ENCODE measurements at places on chromosomes 3 and 15. TPM values are rescaled to one million over a fixed set of nuclear protein-coding genes. Genes with fewer than 3 reads are reported as not detected.

Gene DPPA2
- total RNA-seq = not detected

Gene ADPRH
- total RNA-seq = 7.8 TPM

Gene SLC9A9
- total RNA-seq = not detected

Gene TM4SF4
- 0.46 TPM for total RNA-seq

Gene BLOC1S6
- total RNA-seq = 52.0 TPM

Gene EPHB1
- total RNA-seq = 0.46 TPM

Gene MUC20
- total RNA-seq = not detected

Gene AQP9
- not detected for total RNA-seq

Gene PRSS50
- 0.13 TPM for total RNA-seq

Gene IGSF10
- 0.10 TPM for total RNA-seq

Gene TNIK
- total RNA-seq = 1.9 TPM

Gene KCNH8
- not detected for total RNA-seq

Gene CLDN18
- total RNA-seq = 0.08 TPM

Gene UNC13C
- total RNA-seq = not detected

Gene CPA3
- not detected for total RNA-seq

Gene COL8A1
- 0.13 TPM for total RNA-seq

Gene CLEC3B
- total RNA-seq = not detected

Gene GATA2
- 74.6 TPM for total RNA-seq

Gene PLA2G4E
- total RNA-seq = not detected

Gene SPESP1
- not detected for total RNA-seq

Gene DNAH12
- total RNA-seq = 0.21 TPM

Gene TIMMDC1
- 170 TPM for total RNA-seq

Gene CCR1
- not detected for total RNA-seq

Gene FBXW12
- not detected for total RNA-seq

Gene TBC1D21
- not detected for total RNA-seq

Gene CACNA2D2
- 0.59 TPM for total RNA-seq

Gene ABTB1
- 6.9 TPM for total RNA-seq
